ENCODE measurements at places on chromosomes 3 and 15. TPM values are rescaled to one million over a fixed set of nuclear protein-coding genes. Genes with fewer than 3 reads are reported as not detected.

DNA sequence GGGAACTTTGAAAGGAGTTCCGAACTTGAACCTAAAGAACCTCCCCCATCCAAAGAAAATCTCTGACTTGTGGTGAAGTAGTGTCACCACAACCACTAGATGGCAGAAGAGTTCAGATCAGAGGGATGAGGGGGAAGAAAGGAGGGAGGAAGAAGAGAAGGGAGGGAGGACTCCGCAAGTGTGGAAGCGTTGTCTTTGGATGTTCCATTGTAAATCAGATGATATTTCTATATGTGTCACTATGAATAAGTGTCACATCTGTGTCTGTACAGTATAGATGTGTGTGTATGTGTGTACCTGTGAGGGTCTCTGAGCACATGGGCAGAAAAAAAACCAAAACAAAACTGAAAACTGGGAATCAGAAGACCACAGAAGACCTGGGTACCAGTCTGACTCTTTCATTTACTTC is 16.9 kb downstream of the SLC24A1 start:
- peak; percentile 70 for DNase-seq

- no peak for DNase-seq
These were observed 53.7 kb upstream of the GYG1 start for GRCh38 chr3:148937467-148938255.

DNA sequence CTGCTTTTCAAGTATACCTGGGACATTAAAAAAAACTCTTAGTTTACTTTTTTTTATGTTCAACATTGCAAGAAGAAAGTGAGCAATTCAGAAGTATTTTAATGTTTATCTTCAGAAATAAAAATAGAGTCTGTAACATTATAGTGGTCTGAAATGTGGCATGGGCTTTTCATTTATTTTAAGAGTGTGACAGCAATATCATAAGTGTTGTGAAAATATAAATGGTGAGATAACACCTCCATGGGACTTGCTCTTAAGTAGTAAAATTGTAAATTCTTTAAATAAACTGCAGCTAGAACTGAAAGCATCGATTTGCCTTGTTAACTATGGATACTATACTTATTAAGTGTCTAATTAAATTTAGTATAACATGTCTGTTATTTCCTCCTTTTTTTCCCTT is 48.8 kb upstream of the ZCWPW2 start:
- no peak for DNase-seq

DNA sequence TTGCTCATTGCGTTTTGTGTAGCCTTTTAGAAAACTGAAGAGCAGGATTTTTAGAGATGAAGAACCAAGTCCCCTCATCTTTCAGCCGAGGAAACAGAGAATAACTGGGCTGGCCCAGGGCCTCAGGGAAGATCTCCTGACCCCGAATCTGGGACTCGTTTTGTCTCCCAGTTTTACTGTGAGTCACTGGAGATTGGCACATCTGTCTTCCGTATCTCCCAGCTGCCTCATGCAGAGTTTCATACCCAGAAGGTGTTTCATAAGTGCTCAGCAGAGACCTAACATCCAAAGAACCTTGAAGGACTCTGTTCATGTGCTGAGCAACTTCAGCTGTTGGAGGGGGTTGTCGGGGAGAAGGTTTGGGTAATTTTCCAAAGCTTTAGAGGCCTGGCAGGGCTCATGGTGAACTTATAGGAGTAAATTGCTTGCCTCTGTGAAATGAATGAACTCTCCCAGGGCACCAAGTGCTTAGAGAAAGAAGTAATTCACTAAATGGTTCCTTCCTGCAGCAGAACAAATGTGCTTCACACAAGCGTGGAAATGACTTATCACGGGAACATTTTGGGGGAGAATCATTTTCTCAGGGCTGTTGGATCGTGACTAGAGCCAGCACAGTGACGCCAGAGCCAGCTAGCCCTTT is 121.4 kb downstream of the FAM43A start:
- no peak for DNase-seq

DNA sequence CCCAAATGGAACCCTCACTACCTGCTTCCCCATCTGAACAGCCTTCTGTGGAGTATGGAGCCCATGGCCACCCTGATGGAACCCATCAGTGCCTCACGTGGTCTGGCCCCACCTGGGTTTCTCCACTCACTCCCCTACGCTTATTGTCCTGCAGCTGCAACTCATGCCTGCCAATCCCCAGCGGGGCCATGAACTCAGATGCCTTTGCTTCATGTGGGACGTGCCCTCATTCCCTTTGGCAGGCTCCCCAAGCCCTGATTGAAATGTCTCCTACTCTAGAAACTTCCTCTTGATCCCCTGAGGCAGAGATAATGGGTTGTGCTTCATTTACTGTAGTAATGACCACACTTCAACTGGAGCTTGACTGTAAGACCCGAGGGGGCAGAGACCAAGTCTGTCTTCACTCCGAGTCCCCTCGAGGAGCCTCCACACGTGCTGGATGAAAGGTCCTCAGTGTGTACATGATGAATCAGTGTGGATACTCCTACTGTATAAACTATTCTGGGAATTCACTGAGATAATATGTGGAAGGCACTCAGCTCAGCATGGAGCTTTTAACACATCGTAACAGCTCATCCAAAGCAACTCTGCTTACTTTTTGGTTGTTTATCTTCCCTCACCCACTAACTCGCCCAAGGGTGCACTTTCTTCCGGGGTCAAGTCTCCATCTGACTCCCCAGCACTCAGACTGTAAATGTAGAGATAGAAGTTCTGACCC is 232.8 kb upstream of the BHLHE40 start:
- DNase-seq = no peak

GHSR gene
- not detected for total RNA-seq

DNA sequence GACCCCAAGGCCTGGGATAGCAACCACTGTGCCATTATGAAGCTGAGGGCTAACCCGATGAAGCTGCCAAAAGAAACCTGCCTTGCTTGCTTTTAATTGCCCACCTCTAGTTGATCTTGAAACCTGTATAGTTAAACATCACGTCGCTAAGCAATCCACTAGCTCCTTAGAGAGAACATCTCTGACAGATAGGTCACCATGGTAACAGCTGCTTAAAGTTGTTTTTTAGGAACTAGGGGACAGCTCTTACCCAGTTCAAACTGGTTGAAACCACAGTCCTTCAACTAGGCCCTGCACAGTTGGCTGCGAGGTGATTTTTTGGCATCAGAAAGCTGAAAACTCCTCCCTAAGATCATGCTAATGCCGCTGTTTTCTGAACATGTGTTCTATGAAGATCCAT is 135.7 kb downstream of the EBLN2 start:
- no peak for DNase-seq

GRCh38 chr15:91411586-91411985 is 311.5 kb downstream of the SV2B start:
- DNase-seq = no peak

GRCh38 chr15:80404057-80404760 is at the start of gene ARNT2:
ARNT2 (plus strand) TSS chr15:80404382; CDS start chr15:80404516, 134 bp downstream.
- DNase-seq = no peak

DNA sequence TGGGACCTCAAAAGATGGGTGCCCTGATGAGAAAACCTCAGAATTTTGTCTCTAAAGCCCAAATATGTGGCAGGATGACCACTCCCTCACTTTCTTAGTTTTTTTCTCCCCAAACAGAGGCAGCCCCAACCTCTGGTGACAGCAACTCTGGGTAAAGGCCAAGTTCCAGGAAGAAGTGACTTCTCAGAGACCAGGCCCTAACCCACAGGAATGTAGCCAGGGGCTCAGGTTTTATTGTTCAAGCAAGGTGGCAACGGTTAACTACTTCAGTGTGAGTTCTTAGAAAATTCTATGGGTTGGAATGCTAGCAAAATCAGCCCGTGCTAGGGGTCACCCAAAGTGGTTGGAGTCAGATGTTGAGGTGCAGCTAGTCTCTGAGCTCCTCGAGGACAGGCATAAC is 5.1 kb upstream of the DNAJA4 start:
- no peak for DNase-seq

GRCh38 chr15:58311556-58311955 is 120.2 kb upstream of the LIPC start:
- DNase-seq = no peak

- DNase-seq = no peak
These were observed 86.5 kb downstream of the ST6GAL1 start for GRCh38 chr3:187016639-187017345.

EID1 gene
- total RNA-seq = 76.0 TPM

DLL4 gene
- not detected for total RNA-seq

- no peak for DNase-seq
These were observed 13.9 kb downstream of the CRYBG3 start for GRCh38 chr3:97835761-97836160.

DNA sequence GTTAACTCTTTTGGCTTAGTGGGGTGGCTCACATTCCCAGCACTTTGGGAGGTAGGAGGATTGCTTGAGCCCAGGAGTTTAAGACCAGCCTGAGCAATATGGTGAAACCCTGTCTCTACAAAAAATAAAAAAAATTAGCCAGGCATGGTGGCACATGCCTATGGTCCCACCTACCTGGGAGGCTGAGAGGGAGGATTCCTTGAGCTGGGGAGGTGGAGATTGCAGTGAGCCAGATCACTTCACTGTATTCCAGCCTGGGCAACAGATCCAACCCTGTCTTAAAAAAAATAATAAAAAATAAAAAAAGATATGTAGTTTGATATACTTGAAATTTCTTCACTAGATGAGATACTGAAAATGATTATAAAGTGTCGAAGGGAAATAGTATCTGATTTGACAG is 178.8 kb downstream of the TCF12 start:
- no peak for DNase-seq

CHRM5 gene
- not detected for total RNA-seq

DNA sequence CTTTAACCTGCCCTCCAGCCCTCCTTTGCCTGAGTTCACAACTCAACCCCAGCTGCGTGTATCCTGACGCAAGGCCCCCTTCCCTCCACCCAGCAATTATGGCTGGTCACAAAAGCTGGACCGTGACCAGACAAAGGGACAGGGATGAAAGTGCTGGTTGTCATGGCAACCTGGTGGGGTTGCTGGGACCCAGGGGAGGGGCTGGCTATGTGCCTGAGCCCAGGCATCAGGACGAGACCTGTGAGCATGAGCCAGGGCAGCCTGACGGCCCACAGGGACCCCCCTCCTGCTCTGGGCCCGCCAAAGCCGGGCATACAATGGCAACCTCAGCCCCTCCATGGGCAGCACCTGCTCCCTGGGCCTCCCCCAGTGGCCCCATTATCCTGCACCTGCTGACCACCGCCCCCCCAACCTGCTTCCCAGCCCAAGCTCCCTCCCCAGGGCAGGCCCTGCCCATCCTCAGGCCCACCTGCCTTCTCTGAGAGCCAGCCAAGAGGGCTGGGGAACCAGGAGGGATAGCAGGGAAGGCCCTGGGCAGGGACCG is 4.5 kb upstream of the DNAH1 start:
- DNase-seq = no peak

DNA sequence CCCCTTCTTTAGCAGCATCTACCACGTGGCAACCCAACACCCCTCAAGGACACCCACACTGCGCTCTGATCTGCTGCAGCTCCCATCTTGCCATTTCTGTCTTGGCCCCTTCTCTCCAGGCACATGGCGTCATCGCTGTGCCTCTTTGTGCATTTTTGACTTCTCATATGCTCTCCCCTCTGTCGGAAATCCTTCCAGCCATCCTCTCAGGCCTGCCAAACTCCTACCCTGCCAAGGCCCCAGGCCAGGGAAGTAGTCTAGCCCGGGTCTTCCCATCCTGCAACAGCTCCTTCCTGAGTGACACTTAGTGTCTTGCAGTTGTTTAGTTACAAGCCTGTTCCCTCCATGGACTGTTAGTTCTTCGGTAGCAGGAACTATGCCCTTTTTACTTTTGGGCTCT is 34.0 kb upstream of the CTXND1 start:
- DNase-seq = no peak

TWF2 gene
- 69.3 TPM for total RNA-seq

- DNase-seq = no peak
These were observed 25.1 kb upstream of the CDCP1 start for GRCh38 chr3:45171283-45171682.

EOMES gene
- total RNA-seq = 4.2 TPM

DNA sequence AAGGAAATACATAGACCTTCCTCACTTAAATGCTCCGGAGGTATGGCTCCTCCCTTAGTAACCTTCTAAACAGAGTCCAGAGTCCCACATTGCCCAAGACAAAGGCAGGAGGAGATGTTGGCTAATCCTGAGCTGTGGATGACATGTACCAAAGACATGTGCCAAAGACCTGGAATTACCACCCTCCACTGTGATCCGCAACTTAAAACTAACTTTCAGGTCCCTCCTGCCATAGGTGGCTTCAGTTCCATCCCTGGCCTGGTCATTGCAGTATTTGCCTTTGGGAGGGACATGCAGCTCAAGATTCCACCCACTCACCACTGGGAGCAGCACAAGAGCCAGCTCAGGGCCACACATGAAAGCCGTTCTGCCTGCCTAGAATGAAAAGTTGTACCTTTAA is 28.0 kb downstream of the MYZAP start:
- DNase-seq = no peak

DNA sequence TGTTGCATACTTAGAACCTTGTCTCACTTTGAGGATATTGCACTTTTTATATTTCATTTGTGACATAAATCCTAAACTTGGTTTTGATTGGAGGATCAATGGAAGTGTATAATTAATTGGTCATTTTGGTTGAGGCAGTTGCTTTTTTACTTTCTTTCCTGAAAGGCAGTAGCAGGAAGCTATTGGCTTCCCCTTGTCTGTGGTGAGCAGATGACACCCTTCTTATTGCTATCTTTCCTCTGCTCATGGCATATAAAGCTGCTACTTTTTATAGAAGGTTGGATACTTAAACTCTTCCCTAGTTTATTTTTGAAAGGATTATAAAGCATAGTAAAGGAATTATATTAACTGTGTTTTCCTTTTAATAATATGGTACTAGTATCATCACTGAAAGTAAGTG is 28.6 kb downstream of the FAM98B start:
- DNase-seq = no peak

CDHR4 gene
- 0.17 TPM for total RNA-seq

ADGRG7 gene
- not detected for total RNA-seq

CLSTN2 gene
- total RNA-seq = not detected

ZNF80 gene
- 1.1 TPM for total RNA-seq

DNA sequence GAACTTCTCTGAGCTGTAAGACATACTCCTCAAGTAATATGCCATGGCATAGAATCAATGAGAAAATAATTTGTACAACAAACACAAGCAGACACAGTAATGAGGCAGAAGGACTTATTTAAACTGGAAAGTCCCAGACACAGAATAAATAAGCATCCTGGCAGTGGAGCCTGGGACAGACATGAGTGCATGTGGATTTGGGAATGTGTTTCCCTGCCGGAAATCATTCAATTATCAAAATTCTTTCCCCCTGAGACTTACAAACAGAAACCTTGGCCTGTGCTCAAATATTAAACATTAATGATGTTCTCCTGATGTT is 520.1 kb downstream of the ROBO1 start:
- DNase-seq = no peak

GRCh38 chr3:190197346-190197763 is 76.7 kb upstream of the P3H2 start:
- DNase-seq = no peak

- peak; percentile 5 for DNase-seq
These were observed 27.0 kb downstream of the NDUFB4 start for GRCh38 chr3:120622870-120623726.
